ENCODE measurements at places on chromosomes 3 and 15.

- DNase-seq, result no peak
Observed at GRCh38 chr3:24493746-24494617, 668 bp downstream of the THRB start.

DNA sequence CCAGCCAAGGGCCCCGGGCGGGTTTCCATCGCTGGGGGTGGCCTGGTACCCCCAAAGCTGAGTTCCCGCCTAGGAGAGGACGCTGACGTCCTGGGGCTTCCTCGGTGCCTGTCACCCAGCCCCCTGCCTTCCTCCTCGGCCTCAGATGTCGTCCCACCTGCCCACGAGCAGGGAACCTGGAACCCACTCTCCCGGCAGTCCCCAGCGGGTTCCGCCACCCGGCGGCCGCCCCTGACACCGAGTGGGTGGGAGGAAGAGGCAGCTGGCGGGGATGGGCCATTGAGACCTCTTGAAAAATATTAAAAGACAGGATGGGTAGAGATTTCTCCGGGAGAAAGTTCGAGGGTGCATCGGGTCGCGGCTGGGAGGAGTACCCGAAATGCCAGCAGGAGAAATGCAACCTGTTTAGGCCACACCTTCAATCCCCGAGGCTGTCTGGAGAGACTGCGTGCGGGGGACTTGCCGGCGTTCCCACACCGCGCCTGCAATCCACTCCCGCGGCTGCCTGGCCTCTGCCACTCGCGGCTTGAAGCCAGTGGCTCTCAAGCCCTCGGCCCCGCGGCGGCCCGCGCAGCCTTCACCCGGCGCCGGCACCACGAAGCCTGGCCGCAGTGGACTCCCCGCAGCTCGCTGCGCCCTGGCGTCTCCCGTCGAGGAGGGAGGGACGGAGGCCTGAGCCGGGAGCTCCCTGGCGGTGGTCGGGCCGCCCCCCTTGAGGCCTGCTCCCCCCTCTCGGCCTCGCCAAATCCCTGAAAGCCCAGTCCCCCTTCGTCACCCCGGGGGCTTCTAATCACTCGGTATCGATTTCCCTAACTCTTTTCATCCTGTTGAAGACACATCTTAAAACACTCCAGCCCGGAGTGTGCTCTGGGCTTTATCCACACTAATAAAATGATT is 8.6 kb upstream of the NR2F2 start:
- no peak for DNase-seq

DNA sequence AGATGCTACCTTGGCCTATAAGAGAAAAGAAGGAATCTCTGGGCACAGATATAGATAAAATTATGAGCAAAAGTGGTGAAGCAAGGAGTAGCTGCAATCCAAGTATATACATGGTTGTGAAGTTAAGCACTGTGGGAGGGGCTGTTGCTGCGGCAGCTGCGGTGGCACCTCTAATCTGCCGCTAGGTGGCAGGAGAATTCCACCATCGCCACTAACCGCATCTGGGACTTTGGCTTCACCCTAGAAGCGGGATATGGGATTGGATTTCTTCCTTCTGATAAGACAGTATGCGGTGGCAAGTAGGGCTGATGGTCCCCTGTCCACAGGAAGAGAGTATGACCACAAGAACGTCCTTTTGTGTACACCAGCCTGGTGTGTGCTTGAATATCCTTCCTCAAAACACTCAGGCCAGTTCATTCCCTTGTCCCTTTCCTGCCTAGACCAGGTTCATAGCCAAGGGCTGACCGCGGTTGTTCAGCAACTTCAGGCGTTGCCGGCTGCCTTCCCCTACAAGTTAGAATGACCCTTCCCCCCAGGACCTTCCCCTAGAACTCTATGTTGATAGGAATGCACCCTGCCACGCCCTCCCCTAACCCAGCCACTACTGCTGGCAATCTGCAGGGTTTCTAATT is 5.1 kb downstream of the MAGEL2 start:
- peak; percentile 68 for DNase-seq

GRCh38 chr15:50377867-50378751 is 23.1 kb upstream of the GABPB1 start:
- no peak for DNase-seq

DNA sequence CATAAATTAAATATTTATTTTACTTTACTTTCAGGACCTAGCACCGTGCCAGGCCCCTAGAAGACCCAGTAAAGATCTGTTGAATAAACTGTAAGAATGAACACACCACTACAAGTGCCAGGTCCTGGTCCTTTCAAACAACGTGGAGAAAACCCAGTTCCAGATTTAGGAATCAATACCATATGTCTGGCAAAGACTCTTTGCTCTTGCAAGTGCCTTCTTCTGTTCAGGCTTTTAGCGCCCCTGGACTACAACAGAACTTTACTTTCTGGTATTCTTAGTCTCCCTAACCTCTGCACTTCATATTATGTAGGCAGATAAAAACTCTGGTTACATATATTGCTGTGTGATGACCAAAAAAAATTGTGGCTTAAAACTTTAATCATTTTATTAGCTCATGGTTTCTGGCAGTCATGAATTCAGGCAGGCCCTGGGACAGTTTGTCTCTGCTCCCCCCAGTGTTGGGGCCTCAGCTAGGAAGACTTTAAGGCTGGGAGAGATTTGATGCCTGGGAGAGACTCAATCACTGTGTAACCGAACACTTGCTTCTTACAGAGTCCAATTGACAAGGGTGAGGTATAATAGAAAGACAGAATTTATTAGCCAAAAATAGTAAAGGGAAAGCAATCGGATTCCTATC is 2.9 kb upstream of the PSMA4 start:
- DNase-seq, result no peak

DNA sequence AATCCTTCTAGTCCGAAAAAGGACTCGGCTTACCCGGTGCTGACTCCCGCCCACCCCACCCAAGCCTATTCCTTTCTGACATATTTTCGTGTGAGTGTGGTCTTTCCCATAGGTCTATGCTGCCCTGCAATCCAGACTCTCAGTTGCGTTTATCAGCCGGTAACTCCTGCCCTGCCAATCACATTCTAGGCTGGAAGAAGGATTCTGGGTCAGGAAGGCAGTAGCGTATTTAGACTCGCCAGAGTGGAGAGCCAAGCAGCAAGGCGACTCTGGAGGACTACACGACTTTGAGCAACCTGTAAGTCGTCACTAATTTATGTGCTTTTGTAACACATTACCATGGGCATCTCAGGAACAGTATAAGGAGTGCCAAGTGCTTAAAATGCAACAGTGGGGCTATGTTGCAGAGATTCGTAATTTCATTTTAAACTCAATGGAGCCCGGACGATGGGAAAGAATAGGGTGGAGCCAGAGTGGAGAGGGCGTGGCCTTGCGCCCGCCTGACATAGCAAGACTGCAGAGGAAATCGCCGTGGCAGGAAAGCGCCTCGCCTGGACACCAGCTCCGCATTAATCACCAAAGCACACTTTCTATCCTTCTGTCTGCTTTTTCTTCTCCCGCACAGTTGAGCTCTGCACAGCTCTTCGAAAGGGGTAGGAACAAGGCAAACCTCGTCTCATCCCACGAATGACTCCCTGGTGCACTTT is 1044.2 kb downstream of the AGBL1 start:
- DNase-seq, result no peak

- no peak for DNase-seq
Observed at GRCh38 chr15:95770196-95770595, 560.3 kb upstream of the NR2F2 start.

DNA sequence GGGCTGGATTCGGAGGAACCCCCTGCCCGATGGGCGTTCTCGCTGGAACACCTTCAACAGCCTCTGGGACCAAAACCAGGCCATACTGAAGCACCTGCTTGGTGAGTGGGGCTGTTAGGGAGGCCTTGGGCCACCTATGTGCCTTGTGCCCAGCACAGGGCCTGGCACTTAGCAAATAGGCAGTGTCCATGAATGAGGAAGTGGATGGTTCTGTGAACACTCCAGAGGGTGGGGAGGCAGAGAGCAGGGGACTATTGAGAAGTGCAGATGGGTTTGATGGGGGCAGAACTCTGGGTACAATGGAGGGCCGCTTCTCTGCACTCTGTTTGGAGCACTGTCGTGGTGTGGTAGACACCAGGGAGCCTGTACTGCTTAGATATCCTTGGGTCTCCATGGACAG is 1.5 kb downstream of the ECE2 start:
- DNase-seq, result no peak

DNA sequence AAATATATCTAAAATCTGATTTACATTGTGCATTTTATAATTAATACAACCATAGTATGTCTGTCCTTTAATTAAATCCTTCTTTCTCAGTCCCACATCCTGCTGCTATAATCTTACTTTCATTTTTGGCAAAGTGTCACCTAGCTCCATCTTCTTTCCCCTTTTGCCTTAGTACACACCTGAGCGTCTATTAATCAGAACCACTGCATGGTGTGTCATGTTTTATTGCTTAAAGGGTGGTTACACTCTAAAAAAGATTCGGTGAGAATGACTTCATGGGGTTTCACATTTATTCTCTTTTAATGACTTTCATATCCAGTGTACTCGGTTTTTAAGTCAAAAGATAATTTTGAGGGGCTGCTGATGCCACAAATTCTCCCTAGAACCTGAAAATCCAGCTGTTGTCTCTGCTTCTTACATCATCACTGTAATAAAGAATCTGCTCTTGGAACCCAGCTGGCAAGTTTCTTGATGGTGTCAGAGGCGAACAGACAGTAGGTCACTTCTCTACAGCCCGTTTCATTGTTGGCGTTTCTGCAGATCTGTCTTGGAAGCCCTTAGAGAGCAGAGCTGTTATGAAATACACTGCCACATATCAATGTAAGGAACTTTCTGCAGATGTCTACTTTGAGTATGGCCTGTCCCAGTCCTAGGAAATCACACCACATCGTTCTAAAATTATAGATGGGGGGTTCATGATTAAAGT is 99.7 kb downstream of the TIGIT start:
- no peak for DNase-seq

GRCh38 chr3:188589071-188589470 is 435.1 kb downstream of the LPP start:
- no peak for DNase-seq

DNA sequence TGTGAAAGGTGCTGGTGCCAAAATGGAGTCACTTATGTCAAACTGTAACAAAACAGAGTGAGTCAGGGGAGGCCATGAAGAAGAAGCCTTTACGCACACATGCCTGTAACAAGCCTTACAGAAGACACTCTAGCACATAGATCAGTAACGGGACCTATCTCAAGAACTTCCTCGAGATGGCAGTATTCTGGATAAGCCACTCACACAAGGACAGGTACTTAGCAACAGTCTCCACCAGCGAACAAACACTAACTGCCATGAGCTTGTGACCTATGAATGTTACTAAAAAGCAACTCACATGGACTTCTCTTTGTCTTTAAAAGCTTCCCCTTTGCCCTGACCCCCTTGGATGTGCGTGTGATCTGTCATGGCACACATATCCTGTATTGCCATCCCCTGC is 235.1 kb downstream of the CD47 start:
- no peak for DNase-seq

- DNase-seq, result no peak
Observed at GRCh38 chr3:59809710-59810444, 760.1 kb upstream of the CFAP20DC start.

DNA sequence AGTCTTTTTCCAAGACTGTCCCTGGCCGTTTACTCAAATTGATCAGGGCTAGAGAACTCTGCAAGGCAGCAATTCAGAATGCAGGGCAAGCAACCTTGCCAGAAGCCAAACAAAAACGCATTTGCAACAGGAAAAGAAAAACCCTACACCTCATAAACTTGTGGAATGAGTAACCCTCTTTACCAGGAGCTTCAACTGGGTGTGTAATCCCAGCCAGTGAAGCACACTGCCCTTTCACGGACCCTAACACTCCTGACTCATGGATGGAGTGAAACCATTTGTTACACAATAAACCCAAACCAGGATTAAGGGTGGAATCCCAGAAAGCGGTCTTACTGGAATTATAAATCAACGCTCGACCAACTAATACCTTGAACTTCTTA is 14.8 kb upstream of the LDHAL6B start:
- no peak for DNase-seq

GRCh38 chr15:101570241-101570640 is 80.7 kb upstream of the PCSK6 start:
- no peak for DNase-seq

DNA sequence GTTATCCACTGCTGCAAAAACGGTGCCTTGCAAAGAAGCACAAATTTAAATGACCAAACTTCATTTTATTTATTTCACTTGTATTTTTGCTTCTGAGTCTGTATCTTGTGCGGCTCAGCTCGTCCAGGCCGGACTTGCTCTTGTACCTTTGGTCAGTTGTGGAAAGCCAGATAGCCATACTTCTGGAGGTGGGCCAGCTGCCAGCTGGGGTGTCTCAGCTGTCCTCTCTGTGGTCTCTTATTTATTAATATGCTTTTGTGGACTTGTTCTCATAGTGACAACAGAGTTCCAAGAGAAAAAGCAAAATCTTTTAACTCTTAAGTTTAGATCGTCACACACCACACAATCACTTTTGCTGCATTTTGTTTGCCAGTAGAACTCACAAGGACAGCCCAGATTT is 87.7 kb downstream of the IL1RAP start:
- DNase-seq, result no peak

- DNase-seq, result no peak
Observed at GRCh38 chr3:73547427-73548248, 77.1 kb downstream of the PDZRN3 start.

DNA sequence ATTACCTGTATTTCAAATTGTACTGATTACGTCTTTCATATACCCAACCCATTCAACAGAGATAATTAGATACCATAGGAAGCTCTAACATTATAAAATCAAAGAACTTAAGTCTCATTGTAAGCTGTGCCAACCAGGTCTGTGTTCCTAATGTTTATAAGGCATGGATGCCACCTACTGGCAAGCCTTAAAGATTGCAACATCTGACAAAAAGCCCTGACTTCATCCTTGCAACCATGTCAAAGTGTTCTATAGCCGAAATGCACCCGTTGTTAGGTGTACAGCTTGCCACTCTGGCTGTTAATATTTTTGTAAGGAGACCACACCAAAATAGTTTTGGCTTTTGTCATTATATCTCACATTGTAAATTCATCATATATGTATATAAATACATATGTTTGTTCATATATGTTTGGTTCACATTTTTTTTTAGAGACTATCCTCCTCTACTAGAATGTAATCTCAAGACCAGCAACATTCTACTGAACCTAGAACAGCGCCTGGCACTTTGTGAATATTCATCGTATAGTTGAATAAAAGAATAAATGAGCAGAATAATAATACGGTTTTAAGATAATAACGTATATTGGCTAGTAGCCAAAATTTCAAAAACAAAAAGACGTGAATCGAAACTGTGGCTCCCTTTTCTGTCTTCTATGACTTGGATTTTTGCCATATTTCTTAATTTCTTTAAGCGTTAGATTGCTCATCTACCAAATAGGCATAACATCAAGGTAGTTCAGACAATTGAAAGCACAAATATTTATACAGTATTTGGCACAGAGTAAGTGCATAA is 258.1 kb downstream of the TBL1XR1 start:
- no peak for DNase-seq

Measured in activated CD8-positive, alpha-beta memory T cell treated with anti-CD3 and anti-CD28 coated beads, Interleukin-2, amount 50 U/mL, for 48 hours (primary cell).